Stimulated activated CD4-positive, alpha-beta T cell treated with anti-CD3 and anti-CD28 coated beads, Interleukin-15, amount 100 ng/mL, for 24 hours (primary cell): ENCODE measurements at places on chromosomes 6 and 20.

DNA sequence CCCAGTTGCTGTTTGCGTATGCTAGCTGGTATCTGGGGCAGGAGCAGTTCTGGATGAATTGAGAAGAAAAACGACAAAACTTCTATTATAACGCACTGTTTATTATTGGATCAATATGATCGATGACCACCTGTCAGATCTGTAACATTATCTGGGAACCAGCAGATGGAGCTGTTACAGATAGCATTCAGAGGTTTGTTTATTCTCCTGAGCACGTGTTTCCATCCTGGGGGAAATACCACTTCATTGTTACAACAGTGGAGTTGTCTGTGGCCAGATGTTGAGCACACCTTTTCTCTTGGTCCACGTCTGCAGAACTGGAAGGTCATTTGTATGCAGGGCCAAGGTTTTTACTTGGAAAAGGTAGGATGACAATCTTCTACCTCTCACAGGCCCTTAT, 16.0 kb upstream of the NKX2-2 start:
- DNase-seq: no peak

DNA sequence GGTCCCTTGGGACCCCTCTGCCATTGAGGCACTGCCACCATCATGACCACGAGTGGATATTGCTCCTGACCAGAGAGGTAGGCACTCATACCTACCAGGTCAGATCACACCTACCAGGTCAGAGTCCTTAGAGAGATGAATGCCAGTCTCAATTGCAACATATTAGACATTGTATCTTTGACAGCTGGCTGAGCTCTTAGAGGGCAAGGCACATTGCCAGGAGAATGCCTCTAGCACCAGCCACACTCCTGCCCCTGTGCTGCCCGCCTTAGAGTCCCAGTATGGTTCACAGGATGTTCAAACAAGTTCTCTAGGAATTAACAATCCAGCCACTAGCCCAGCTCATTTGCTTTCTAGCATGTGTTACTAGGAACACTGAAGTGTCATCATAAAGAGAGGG, 65.9 kb downstream of the TMEM244 start:
- DNase-seq: no peak

DNA sequence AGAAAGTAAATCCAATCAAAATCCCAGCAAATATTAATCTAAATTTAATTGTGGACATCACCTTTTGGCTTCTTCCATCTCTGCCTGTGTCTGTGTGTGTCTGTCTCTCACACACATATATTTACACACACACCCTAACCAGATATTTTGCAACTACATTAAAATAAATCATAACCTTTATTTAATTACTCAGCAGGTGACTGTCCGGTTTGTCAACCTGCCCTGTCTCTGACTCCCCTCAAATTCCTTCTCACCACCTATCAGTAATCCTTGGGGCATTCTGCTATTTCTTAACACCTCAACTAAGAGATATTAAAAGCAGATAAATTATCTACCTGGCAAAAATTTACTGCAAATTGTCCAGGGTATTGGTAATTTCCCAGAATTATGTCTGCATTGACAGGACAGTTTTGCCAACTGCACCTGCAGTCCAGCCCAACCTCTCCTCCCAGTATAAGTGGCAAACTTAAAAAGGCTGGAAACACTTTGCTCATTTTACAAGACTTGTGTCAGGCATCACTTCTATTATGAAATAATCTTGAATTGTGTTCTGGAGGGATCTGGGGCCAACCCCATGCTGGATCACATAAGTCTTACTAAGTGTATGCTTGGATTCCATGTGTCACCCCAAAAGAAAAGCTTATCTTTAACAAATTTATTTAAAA, 216.1 kb downstream of the GMDS start:
- no peak for DNase-seq

- no peak for DNase-seq
These were observed 63.5 kb downstream of the JAG1 start for GRCh38 chr20:10610251-10610650.

GRCh38 chr6:104505838-104506237, 353.9 kb downstream of the HACE1 start:
- DNase-seq: no peak

DNA sequence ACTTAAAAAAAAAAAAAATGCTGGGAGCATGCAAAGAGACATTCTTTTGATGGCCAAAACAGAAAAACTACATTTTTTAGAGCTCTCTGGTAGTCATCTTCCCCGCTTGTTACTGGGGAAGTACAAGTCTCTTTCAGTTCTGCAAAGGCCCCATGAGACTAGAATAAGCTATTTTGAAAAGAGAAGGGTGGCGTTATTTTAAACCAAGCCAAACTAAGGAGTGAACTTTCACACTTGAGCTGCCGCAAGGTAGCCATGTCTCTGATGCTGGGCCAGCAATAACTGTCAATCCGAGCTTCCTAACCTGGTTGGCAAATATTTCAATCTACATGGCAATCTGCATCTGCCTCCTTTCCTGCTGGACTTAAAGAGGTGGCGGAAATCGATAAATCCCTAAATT, 96.7 kb downstream of the L3MBTL3 start:
- no peak for DNase-seq

DNA sequence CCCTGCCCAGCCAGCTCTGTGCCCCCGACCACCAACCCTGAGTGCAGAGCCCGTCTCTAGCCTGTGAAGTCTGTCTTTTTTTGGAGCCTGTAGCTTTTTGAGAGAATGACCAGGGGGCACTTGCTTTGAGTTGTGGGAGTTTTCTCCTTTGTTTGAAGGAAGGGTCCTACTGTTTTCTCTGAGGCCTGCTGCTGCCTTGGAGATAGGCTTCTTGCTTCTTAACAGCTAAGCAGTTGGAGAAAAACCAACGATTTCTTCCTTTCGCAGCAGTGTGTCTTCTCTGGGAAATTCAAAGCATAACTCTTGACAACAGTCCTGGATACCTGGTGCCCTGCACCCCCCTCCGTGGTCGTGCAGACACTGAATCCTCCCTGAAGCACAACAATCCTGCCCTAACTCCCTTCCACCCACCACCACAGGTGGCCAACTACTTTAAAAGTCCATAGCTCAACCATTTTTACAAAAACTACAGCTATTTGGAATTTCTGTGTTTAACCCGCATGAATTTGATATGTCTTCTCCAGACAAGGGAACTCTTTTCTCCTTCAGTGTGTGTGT, 61.0 kb downstream of the FAM50B start:
- no peak for DNase-seq
